ENCODE measurements at places on chromosomes 5 and 9.

DNA sequence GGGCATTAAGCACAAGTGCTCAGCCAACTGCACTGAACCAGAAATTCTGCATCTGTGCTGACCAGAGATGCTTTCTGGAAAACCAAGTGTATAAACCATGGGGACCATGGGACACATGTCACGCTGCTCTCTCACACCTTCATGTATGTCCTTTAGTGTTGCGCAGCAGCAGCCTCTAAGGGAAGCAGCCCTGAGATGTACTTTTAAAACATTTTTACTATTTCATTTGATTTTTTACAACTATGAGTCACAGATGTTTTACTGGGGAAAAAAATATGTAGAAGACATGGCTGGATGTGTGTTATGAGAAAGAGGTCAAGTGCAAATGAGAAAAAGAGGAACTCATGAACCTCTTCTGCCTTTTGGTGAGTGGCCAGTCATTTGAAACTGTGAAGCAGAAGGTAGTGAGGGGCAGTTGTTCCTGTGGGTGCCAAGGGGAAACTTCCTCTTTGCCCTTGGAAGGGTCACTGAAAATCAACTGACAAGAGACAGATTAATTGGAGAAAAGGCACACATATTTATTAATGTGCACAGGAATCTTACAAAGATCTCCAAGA lies 31.4 kb upstream of the SYK start:
- no peak for DNase-seq

- peak; percentile 13 for DNase-seq
Measured at GRCh38 chr5:57276353-57276752, 102.5 kb downstream of the GPBP1 start.

DNA sequence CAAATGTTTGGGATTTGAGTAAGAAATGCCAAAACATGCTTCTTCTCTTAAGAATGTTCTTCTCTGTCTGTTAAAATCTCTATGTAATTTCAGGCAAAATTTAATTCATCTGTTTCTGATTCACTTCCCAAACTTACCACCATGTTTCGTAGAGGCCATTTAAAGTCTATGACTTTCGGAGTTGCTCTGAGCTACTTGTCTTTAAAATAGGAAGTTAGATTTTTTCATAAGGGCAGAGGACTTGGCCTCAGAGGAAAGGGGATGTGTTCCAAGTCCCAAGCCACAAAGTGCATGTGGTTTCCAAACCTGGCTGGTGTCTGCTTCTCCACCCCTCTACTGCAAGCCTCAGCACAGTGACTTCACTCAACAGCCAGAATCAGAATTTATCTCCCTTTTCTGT lies 111.3 kb upstream of the ADRA1B start:
- DNase-seq: no peak

- no peak for DNase-seq
Measured at GRCh38 chr9:119029886-119030285, 339.3 kb downstream of the BRINP1 start.

DNA sequence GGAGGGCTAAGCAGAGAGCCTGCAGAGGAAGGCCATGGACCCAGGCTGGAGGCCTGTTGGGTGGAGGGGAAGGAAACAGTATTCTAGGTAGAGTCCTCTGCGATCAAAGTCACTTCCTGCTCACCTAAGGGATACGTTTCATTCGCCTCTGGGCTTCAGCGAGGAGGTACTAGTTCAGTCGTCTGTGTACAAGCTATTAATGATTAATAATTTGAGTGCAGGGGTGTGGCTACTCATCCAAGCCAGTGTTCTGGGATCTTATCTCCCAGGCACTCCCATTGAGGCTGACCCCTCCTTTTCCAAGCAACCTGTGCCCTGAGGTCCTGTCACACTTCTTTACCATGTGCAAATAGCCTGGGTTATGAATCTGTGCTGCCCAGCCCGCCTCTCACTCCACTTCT lies 25.2 kb downstream of the RALGPS1 start:
- no peak for DNase-seq

GRCh38 chr9:105475302-105475701 lies 27.5 kb downstream of the FSD1L start:
- DNase-seq: no peak

DNA sequence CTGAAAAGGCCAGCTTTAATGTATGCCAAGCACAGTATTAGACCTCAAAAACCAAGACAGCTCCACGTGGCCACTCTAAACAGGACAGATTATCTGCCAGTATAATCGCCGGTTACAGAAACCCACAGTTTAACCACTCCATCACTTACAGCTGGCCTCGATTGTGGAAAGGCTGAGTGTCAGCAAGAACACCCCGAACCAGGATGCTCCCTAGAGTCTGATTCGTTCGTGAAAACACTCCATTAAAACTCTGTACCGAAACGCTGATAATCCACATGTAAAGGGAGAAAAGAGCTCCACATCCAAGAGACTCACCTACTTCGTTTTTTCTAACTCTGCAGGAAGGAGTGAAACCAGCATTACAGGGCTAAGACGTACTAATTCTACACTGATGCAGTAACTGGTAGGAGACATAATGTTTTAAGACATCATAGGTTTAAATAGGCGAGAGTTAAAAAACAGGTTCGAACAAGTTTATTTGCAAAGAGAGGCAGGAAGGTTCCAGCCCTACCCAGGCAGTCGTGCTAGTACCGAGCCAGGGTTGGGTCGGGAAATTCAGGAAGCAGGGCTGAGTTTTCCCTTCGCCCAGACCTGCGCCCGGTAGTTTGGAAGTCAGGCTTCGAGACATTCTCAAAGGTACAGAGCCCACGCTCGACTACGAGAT lies 949 bp downstream of the SERINC5 start:
- DNase-seq: peak; percentile 34

GRCh38 chr5:137221943-137222342 lies 277.2 kb downstream of the SPOCK1 start:
- no peak for DNase-seq

DNA sequence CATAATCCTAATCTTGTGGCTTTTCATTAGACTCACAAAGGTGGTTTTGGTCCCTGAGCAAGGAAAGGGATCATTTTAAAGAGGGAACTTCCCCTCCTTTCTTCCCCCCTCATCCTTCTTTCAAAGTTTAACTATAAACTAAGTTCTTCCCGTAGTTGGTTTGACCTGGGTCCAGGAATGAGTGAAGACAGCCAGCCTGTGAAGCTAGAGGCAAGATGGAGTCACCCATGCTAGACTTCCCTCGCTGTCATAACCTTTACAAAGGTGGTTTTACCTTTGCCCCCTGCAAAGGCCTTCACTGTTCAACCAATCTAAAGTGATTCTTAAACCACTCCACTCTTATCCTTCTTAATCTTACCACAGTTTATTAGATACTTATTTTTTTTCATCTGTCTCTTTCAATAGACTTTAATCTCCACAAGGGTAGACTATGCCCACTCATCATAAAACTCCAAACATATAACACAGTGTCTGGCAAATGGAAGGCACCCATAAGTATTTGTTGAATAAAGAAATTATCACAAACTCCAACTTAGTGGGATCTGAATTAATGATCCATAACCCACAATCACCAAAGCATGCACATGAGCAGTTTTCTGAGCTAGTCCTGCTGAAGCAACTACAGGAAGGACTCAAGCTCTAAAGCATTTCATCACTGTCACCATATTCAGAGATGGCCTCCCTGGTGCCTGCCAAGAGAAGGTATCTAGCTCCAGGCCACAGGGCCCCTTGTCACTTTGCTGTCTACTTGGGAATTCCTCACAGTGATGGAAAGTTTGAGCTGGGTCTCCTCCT lies 369.0 kb downstream of the SPOCK1 start:
- DNase-seq: no peak

DNA sequence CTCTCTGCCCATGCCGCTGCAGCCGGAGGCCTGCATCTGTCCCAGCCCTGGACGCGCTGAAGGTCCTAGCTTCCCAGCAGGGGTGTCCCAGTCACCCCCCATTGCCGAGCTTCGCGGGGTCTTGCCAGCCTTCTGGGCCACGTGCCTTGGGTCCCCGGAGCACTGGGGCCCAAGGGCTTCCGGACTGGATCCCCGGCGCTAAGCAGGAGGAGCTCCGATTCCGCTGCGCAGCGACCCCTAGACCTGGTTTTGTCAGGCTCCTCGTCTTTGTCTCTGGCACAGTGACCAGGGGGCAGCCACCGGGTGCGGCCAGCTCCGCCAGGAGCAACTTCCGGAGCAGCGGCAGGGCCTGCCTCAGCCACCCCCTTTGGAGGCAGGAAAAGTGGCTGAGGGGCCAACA lies 3.3 kb upstream of the IRX1 start:
- no peak for DNase-seq

GRCh38 chr9:33264003-33264472 lies 470 bp downstream of the BAG1 start:
- peak; percentile 42 for DNase-seq

DNA sequence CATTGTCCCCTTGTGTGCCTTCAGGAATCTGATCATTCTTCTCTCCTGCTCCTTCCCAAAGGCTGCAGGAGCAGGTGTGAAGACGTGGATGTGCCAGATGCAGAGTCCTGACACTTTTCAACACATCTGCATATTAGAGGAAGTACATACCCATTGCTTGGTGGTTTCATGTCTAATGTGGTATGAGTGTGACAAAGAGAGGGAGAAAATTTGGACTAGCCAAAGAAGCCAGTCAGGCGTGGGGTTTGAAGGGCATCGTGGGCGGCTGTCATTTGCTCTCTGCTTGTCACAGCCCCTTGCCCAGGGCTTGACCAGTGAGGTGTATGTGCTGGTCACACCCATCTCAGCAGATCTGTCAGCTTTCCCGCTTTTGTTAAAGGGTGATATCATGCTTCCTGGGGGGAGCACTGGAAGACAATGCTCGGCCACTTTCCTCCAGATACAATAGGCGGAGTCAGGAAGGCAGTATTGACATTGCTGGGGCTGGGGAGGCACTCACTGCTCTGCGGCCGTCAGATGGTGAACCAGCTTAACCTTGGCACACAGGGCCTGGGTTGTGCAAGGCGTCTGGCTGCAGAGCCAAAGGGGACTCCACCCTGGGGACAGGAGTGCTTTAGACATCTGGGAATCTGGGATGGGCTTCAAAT lies 8.6 kb downstream of the TEK start:
- no peak for DNase-seq

DNA sequence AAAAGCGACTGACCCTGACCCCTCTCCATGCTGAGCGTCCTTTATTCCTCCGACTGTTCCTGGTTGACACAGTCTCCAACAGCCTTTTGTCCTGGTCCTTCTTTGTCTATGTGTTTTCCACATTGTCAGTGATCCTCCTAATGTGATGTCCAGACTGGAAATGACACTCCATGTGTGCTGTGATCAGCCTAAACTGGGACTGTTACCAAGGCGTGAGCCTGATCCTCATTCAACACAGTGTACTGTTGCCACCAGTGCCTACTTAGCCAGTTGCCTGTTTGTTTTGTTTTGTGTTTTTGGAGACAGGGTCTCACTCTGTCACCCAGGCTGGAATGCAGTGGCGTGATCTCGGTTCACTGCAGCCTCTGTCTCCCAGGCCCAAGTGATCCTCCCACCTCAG lies 192.1 kb downstream of the GOLPH3 start:
- no peak for DNase-seq

DNA sequence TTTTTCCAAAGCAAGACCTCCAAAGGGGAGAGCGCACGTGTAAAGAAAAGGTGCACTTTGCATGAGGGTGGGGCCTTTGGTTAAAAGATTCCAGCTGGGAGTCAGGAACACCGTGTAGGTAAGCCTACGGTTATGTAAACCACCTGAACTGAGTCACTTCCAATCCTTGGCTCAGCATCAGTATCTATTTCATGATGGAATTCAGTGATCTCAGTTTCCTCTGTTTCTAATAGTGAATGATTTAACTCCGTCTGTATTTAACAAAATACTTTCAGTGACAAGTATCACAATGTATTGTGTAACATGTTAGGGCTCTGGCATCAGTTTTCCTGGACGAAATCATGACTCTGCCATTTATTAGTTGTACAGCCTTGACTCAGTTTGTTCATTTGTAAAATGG lies 1.3 kb upstream of the SVEP1 start:
- DNase-seq: no peak

- no peak for DNase-seq
Measured at GRCh38 chr5:11851416-11851815, 52.8 kb downstream of the CTNND2 start.

DNA sequence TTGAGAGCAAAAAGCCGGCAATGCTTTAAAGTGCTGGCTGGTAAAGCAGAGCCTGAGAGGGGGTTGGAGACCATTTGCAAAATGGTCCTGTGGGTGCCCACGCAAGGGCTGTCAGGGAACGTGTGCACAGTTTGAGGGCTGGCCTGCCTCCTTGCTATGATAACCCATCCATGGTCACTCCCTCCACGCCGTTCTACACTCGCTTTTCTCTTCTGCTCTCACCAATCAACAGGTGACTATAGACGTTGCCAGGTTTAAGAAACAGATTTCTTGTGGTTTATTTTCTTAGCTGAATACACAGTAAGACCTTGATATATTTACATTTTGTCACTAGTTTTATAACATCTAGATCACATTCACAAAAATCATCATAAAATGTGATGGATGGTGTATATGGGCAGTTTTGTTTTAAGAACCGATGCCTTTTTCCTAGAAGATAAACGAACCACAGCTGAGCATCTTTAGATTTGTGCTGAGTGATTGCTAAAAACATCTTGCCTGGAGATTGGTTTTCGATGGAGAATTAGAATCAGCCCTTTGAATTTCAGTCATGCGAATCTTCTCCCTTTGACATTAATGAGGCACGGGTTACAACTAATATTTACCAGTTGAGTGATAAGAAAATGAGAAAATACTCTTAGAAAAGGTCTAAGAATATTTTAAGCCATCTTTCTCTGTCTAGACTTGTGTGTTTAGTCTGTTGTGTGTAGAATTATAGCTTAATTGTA lies 13.9 kb downstream of the MAP1B start:
- no peak for DNase-seq

DNA sequence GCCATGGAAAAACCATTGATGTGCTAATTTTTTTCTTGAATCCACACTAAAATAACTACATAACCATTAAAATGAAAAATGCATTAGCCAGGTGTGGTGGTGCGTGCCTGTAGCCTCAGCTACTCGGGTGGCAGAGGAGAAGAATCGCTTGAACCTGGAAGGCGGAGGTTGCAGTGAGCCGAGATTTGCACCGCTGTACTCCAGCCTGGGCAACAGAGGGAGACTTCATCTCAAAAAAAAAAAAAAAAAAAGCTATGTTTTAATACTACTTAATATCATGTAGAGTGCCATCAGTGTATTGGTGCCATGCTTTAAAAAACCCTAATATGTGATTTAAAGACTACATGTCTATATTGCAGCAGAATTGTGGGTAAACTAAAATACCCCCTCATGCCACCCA lies 58.9 kb downstream of the NDFIP1 start:
- DNase-seq: no peak

DNA sequence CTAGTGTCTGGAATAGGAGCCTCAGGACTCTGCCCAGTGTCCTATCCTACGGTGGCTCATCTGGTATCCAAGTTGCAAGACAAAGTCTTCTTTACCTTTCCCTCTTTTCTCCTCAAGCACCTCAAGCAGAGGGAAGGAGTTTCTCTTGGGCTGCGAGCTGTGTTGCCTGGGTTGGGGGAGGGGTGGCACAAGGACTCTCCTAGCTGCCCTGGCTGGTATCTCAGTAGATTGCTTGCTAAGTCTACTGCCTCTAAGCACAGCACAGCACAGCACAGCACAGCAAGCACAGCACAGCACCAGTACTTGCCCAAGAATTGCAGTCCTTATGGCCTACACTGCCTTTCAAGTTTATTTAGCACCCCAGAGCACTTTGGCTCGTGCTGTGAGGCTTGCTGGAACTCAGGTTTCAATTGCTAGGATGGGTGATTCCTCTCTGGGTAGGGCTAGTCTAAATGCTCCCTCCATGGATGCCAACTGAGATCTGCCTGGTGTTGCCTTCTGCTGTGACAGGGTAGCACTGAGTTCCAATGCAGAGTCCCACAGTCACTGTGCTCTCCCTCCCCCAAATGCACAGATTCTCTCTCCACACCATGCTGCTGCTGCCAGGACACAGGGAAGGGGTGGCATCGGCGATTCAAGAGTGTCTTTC lies 213.1 kb upstream of the POU5F2 start:
- DNase-seq: no peak
